ENCODE measurements at places on chromosomes 12 and 14. TPM values are rescaled to one million over a fixed set of nuclear protein-coding genes. Genes with fewer than 3 reads are reported as not detected.

MYH7 gene
- 0.04 TPM for total RNA-seq

GLIPR1L1 gene
- total RNA-seq: not detected

GPD1 gene
- 0.86 TPM for total RNA-seq

RBP5 gene
- total RNA-seq: not detected

SLC17A8 gene
- total RNA-seq: not detected

TMTC1 gene
- total RNA-seq: not detected

TMEM117 gene
- total RNA-seq: 0.68 TPM

GPR65 gene
- 17.3 TPM for total RNA-seq

SLC25A21 gene
- total RNA-seq: not detected

CMA1 gene
- 0.50 TPM for total RNA-seq

ABCD2 gene
- 3.6 TPM for total RNA-seq

SCNN1A gene
- total RNA-seq: 2.7 TPM

DNA sequence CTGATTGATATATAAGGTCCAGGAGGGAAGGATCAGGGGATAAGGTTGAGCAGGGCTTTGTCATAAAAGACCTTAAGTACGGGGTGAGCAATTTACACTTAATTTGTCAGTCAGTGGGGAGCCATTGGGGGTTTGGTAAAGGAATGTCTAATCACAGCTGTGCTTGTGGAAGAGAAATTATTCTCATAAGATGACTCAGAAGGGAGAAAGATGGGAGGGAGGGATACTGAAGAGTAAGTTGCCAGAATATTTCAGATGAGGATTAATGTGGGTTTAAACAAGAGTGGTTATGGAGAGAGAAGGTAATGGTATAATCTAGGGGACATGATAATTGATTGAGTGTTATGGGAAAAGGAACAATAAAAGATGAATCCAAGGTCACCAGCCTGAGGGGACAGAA lies 500.1 kb upstream of the CCDC196 start:
- no peaks in the 10 kb centered on the region for H3K27me3 ChIP-seq
- no peak overlapping the region for H3K27ac ChIP-seq

GRCh38 chr14:50874757-50875156 lies 2.9 kb downstream of the ABHD12B start:
- H3K27ac ChIP-seq: peak overlapping the region; percentile 36
- no peaks in the 10 kb centered on the region for H3K36me3 ChIP-seq
- H3K4me3 ChIP-seq: peak overlapping the region; percentile 9
- peaks cover 35% of the 10 kb centered on the region for H3K4me1 ChIP-seq
- peaks cover 83% of the 10 kb centered on the region for H3K27me3 ChIP-seq

DNA sequence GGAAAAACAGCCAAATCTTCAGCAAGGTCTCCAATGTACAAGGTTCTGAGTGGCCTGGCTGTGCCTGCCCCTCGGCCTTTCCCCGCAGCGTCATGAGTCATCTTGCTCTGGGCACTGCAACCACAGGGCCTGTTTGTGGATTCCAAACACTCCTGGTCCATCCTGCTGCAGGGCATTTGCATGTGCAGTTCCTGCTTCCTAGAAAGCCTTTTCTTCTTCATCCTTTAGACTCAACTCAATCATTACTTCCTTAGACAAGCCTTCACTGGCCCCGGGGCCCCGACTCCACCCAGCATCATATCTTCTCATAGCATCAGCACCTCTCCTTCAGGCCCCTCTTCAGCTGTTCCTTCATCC lies 101.8 kb upstream of the EGLN3 start:
- H3K36me3 ChIP-seq: no peaks in the 10 kb centered on the region
- H3K4me3 ChIP-seq: no peak overlapping the region
- no peak overlapping the region for H3K27ac ChIP-seq
- DNase-seq: no peak
- peaks cover 17% of the 10 kb centered on the region for H3K4me1 ChIP-seq

GRCh38 chr14:71228711-71229110 lies 321.5 kb downstream of the PCNX1 start:
- no peak overlapping the region for H3K27ac ChIP-seq
- no peak overlapping the region for H3K4me3 ChIP-seq
- H3K36me3 ChIP-seq: no peaks in the 10 kb centered on the region
- H3K27me3 ChIP-seq: no peaks in the 10 kb centered on the region
- no peaks in the 10 kb centered on the region for H3K4me1 ChIP-seq

DNA sequence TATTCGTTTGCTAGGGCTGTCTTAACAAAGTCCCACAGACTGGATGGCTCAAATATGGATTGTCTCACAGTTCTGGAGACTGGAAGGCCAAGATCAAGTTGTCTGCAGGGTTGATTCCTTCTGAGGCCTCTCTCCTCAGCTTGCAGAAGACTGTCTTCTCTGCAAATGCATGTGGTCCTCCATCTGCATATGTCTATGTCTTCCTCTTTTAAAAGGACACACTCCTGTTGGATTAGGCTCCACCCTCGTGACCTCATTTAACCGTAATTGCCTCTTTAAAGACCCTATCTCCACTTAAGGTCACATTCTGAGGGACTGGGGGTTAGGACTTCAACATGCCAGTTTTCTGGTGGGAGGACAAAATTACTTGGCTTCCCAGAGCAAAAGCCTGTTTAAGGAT lies 123.3 kb downstream of the SLC38A6 start:
- DNase-seq: no peak
- no peak overlapping the region for H3K27ac ChIP-seq
- H3K27me3 ChIP-seq: no peaks in the 10 kb centered on the region
- H3K4me1 ChIP-seq: peaks cover 13% of the 10 kb centered on the region
- no peak overlapping the region for H3K4me3 ChIP-seq

DNA sequence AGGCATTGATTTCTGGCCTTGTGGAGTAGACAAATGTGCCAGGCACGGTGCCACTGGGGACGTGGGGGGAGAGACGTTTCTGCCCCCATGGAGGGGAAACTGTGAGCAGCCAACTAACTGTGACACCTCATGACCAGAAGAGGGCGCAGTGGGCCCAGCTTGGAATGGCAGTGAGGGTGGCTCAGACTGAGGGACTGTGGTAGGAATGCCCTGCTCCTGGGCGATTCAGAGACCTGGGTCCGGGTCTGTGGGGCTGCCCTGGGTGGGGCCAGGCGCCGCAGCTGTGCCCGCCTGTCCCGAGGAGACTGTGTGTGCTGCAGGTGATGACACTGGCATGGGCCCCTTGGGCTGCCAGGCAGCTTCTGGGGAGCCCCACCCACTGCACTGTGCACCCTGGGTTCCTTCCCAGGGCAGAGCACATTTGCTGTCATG lies 60.6 kb downstream of the SLC25A47 start:
- peaks cover 7% of the 10 kb centered on the region for H3K4me1 ChIP-seq
- no peak overlapping the region for H3K27ac ChIP-seq
- H3K36me3 ChIP-seq: no peaks in the 10 kb centered on the region
- no peak overlapping the region for H3K4me3 ChIP-seq
- DNase-seq: peak; percentile 64
- no peaks in the 10 kb centered on the region for H3K27me3 ChIP-seq

GRCh38 chr12:123905319-123905925 lies 67.2 kb downstream of the CCDC92 start:
- no peak overlapping the region for H3K27ac ChIP-seq
- H3K36me3 ChIP-seq: no peaks in the 10 kb centered on the region
- DNase-seq: peak; percentile 59
- no peak overlapping the region for H3K4me3 ChIP-seq
- H3K4me1 ChIP-seq: peaks cover 9% of the 10 kb centered on the region

DNA sequence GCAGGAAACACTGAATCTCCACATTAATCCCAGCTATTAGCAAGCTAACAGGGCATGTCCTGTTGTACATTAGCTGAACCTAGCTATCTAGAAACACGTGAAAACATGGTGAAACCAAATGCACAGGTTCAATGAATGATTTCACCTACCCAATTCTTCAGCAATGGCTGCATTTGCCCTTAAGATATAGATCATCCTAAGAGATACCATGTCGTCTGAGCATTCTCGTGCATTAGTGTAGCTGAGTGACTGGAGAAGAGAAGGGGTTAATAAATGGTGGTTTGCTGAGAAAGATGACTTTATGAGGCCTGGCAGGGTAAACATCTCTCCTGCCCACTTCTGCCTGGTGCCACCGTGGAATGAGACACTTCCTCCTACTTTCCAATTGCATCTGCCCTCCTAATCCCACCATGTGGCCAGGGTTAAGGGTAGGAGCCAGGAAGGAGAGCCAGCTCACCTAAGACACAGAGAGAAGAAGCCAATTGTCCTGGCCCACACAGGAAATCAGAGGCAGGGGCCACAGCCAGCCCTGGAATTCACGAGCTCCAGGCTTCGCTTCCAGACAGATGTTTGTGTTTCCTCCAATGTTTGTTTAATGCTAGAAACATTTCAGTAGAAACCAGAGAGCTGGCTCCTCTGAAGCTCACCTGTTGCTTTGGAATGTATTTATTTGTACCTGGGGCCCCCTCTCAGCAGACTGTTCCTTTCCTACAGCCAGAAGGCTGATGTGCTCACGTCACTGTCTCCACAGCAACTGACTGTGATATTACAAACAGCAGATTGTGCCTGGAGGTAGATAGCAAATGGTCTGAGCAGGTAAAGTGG lies 126.0 kb upstream of the PARP11 start:
- no peak overlapping the region for H3K4me3 ChIP-seq
- no peak for DNase-seq
- H3K36me3 ChIP-seq: no peaks in the 10 kb centered on the region
- peaks cover 22% of the 10 kb centered on the region for H3K4me1 ChIP-seq
- no peaks in the 10 kb centered on the region for H3K27me3 ChIP-seq
- no peak overlapping the region for H3K27ac ChIP-seq

DNA sequence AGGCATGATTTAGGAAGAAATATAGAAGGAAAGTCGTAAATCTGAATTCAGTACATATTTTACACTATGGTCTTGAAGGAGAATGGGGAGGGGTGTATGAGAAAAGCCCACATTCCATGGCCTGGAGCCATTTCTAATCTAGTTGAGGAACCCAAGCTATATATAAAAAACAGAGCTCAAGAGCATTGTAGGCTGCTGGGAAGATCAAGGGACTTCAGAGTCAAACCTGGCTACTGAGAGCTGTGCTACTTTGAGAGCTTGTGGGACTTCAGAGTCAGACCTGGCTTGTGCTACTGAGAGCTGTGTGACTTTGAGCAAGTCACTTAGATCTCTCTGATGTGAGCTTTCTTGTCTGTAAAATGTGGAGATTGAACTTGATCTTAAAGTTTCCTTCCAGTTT lies 58.7 kb downstream of the TBK1 start:
- H3K4me1 ChIP-seq: peaks cover 2% of the 10 kb centered on the region
- peaks cover 3% of the 10 kb centered on the region for H3K27me3 ChIP-seq
- H3K27ac ChIP-seq: no peak overlapping the region
- H3K36me3 ChIP-seq: no peaks in the 10 kb centered on the region
- no peak overlapping the region for H3K4me3 ChIP-seq

GRCh38 chr14:55710506-55711041 lies 130.6 kb downstream of the KTN1 start:
- H3K27ac ChIP-seq: no peak overlapping the region
- H3K27me3 ChIP-seq: no peaks in the 10 kb centered on the region
- DNase-seq: no peak
- no peak overlapping the region for H3K4me3 ChIP-seq

GRCh38 chr12:20602641-20603391 lies 92.3 kb upstream of the SLCO1C1 start:
- no peak for DNase-seq
- H3K27ac ChIP-seq: no peak overlapping the region
- no peaks in the 10 kb centered on the region for H3K4me1 ChIP-seq
- no peaks in the 10 kb centered on the region for H3K27me3 ChIP-seq
- no peaks in the 10 kb centered on the region for H3K36me3 ChIP-seq
- H3K4me3 ChIP-seq: no peak overlapping the region

GRCh38 chr12:49973361-49973830 lies 649 bp downstream of the AQP6 start:
- DNase-seq: no peak
- no peaks in the 10 kb centered on the region for H3K36me3 ChIP-seq

GRCh38 chr14:90503582-90503981 lies 106.8 kb downstream of the CALM1 start:
- H3K27me3 ChIP-seq: peaks cover 19% of the 10 kb centered on the region
- peaks cover 2% of the 10 kb centered on the region for H3K4me1 ChIP-seq
- DNase-seq: no peak
- no peak overlapping the region for H3K4me3 ChIP-seq
- no peaks in the 10 kb centered on the region for H3K36me3 ChIP-seq
- no peak overlapping the region for H3K27ac ChIP-seq

- no peak overlapping the region for H3K4me3 ChIP-seq
- H3K4me1 ChIP-seq: peaks cover 24% of the 10 kb centered on the region
- H3K27me3 ChIP-seq: peaks cover 17% of the 10 kb centered on the region
- no peak overlapping the region for H3K27ac ChIP-seq
Observed at GRCh38 chr14:80946187-80946586, 4.6 kb upstream of the CEP128 start.

GRCh38 chr12:64010069-64010686 lies 165.7 kb downstream of the SRGAP1 start:
- H3K4me1 ChIP-seq: no peaks in the 10 kb centered on the region
- no peaks in the 10 kb centered on the region for H3K36me3 ChIP-seq
- H3K4me3 ChIP-seq: no peak overlapping the region
- H3K27me3 ChIP-seq: no peaks in the 10 kb centered on the region

DNA sequence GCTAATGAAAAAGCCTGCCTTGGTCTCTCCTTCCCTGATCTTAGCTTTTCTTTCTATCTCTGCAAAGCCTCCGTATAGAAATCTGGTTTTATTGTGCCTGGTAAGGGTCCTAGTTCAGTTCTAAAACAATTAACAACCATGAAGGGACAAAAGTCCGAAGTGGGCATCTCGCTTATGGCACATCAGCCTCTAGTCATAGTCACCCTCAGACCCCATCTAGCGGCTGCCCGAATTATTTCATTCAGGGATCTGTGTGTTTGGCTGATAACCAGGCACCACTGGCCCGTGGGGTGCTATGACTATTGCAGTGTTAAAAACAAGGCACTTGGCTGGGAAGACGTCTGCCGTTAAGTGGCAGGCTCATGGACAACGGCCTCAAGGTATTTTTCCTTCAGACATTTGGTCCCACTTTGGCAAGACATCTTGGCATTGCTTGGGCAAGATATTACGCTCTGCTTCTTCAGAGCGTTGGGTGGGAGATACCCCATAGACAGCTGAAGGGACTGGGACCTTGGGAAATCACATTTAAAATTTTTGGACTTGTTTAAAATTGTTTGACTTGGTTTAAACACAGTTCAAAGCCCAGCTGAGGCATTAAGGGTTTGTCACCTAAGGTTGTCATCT lies 87.1 kb downstream of the SINHCAF start:
- no peak overlapping the region for H3K4me3 ChIP-seq
- DNase-seq: peak; percentile 54
- peaks cover 6% of the 10 kb centered on the region for H3K4me1 ChIP-seq
- peaks cover 28% of the 10 kb centered on the region for H3K27me3 ChIP-seq
- no peak overlapping the region for H3K27ac ChIP-seq

DNA sequence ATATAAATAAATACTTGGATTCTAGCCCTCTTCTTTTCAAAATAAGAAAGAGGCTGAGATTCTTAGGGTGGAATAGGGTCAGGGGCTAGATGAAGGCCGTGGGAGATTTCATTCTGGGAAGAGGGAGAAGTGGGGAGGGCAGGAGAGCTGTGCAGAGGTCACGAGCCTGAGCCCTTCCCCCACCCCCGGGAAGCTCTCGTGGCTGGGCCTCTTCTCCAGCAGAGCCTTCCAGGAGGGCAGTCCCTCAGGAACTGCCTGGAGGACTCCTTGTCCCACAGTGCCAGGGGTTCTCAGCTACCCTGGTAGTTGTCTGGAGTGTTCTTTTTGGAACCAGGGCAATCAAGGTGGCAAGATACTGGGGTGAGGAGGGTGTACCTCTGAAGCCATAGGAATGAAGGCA lies 94.0 kb downstream of the ESR2 start:
- H3K4me3 ChIP-seq: no peak overlapping the region
- no peak overlapping the region for H3K27ac ChIP-seq
- H3K27me3 ChIP-seq: no peaks in the 10 kb centered on the region
- peaks cover 26% of the 10 kb centered on the region for H3K4me1 ChIP-seq
- H3K36me3 ChIP-seq: peaks cover 5% of the 10 kb centered on the region
